ENCODE measurements at places on chromosomes 12 and 14.
A peak's percentile ranks its signal among the peaks of the same experiment; 100 is the strongest.

DNA sequence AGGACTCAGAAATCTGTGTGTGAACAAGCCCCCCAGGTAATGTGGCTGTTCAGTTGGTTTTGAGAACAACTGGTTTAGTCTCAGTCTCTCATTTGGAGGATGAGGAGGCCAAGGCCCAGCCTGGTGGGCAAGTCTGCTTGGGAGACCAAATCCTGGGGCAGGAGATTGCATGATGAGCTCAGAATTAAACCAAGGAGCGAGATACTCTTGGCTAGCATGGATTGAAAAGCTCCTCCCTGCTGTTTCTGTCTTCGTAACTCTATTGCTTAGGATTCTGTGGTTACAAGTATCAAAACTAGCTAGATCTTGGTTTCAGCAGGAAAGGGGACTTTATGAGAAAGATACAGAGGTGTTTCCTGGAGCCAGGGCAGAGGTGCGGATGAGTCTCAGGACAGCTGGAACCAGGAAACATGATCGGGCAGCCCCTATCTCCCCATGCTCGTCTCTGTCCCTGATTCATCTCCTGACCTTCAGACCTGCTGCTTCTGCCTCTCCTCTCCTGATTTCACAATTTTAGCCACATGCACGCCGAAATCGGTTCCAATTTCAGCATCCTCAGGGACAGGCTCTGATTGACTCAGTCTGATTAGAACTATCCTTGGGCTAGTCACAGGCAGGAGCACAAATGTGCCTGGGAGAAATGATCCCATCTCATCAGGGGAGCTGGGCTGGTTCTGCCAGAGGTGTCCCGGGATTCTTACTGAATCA is 40.2 kb upstream of the RIN3 start:
- DNase-seq: no peak

GRCh38 chr14:71361336-71361735 is 454.1 kb downstream of the PCNX1 start:
- no peak for DNase-seq

- DNase-seq: no peak
Observed at GRCh38 chr14:60645126-60645741, 4.0 kb downstream of the SIX1 start.

- DNase-seq: no peak
Observed at GRCh38 chr14:70897464-70897863, 9.8 kb upstream of the PCNX1 start.

GRCh38 chr14:106396999-106397398 is 870.6 kb downstream of the TMEM121 start:
- no peak for DNase-seq

DNA sequence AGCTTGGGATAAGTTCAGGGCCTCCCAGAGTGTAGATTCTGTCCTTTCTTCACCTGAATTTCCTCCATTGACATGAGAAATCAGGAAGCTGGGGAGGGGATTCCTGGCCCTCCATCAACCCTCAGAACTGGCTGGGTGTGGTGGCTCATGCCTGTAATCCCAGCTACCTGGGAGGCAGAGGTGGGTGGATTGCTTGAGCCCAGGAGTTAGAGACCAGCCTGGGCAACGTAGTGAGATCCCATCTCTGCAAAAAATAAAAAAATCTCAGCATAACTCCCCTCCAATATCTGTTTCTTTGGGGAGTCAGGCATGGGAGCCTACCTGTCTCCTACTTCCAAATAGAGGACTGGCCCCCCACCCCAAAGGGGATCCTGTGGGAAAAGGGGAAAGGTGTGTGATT is 59.8 kb upstream of the TBX3 start:
- no peak for DNase-seq

DNA sequence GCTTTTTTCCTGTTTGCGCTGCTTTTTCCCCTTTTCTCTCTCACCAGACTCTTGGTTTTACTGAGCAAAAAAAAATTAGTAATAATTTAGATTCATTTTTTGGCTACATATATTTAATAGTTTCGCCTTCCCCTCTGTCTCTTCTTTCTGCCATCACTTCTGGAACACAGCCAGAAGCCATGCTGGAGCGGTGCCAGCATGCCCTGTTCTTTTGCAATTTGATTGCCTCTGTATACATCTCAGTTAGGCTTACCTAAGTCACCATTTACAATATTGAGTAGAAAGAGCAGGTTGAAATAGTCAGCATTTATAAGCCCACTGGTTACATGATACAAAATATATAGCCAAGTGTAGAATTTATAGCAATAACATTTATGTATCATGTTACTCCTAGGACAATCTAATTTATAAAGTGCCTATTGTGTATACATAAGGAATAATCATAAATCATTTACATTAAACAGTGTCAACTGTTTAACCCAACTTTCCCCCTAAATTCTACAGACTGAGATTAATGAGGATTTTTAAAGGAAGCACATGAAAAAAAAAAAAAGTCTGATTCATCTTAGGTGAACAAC is 413.8 kb upstream of the SOX5 start:
- DNase-seq: no peak

DNA sequence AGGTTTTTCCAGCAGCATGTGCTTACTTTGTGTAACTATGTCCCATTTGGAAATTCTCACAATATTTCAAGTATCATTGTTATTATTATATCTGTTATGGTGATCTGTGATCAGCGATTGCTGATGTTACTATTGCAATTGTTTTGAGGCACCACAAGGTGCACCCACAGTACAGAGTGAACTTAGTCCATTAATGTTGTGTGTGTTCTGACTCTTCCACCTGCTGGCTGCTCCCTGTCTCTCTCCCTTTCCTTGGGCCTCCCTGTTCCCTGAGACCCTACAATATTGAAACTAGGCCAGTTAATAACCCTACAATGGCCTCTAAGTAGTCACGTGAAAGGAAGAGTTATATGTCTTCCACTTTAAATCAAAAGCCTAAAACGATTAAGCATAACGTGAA is 153.9 kb downstream of the PIK3C2G start:
- no peak for DNase-seq

- no peak for DNase-seq
Observed at GRCh38 chr14:99242816-99243721, 28.9 kb downstream of the BCL11B start.

DNA sequence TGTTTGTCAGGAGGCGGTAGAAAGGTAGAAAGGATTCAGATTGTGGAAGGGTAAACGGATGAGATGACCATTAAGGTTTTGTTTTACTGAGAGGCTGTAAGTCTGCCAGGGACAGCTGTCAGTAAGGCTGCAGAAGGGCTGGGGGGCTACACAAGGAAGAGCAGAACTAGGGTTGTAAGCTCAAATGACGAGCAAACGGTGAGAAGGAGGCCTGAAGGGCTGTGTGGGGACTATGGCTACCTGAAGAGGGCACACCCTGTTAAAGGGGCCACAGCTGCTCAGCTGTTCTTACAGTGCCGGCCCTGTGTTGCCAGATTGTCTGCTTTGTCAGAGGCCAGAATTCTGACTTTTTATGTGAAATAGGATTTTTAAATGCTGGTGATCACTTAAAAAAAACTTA is 19.1 kb downstream of the VASH1 start:
- peak; percentile 40 for DNase-seq

DNA sequence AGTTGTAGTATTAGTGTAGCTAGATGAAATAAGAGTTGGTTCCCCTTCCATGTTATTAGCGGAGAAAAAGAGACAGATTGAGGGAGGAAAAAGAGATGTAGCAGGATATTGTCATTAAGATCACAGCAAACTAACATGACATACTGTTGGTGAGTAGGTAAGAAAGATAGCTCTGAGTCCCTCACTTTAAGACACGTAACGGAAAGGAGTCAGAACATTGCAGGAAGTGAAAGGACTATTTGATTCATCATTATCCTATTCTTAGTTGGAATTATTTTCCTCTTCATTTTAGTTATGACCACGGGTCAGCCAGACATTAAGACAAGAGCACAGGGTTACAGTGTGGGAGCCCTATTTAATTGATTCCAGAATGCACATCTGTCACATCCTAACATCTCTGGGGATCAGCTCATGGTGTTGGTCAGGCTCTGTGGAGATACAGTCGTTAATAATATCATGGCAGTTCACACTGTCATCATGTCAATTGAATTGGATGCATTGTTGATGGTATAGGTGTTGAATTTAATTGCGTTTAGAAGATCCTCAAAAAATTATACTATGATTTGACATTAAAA is 55.0 kb downstream of the TMX1 start:
- DNase-seq: no peak

DNA sequence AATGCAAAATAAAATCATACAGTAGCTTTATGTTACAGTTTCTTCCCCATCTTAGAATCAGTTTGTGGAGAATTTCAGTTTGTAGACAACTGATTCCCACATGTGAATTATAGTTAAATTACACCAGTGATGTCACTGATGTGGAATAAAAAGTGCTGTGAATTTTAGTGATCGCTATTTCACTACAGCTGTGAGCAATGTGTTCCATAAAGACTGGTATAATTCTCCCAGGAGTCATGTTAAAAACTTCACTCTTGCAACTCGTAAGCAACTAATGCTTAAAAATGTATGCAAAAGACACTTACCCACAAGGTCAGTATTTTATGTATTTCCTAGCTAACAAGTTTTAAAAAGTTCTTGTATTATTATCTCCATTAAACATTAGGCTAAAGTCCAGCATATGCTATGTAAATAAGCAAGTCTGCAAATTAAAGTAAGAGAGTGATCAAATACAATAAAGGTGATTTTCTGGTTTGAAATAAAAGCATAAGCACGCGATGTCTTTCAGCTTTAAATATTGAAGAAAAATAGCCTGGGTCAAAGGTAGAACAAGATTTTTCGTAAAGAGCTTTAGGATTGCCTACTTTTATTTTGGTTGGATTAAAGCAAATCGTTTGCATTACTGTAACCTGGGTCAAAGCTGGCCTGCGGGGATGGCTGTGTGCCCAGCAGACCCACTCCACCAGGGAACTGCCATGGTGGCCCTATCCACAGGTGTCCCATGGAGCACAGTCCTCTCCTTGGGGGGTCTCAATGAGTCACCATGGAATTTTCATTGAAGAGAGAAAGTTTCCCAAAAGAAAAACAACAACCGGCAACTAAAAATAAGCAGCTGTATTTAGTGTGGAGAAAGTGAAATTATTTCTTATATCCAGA is 12.7 kb upstream of the LRIG3 start:
- no peak for DNase-seq

GRCh38 chr14:52094546-52095271 is 25.9 kb upstream of the NID2 start:
- no peak for DNase-seq

DNA sequence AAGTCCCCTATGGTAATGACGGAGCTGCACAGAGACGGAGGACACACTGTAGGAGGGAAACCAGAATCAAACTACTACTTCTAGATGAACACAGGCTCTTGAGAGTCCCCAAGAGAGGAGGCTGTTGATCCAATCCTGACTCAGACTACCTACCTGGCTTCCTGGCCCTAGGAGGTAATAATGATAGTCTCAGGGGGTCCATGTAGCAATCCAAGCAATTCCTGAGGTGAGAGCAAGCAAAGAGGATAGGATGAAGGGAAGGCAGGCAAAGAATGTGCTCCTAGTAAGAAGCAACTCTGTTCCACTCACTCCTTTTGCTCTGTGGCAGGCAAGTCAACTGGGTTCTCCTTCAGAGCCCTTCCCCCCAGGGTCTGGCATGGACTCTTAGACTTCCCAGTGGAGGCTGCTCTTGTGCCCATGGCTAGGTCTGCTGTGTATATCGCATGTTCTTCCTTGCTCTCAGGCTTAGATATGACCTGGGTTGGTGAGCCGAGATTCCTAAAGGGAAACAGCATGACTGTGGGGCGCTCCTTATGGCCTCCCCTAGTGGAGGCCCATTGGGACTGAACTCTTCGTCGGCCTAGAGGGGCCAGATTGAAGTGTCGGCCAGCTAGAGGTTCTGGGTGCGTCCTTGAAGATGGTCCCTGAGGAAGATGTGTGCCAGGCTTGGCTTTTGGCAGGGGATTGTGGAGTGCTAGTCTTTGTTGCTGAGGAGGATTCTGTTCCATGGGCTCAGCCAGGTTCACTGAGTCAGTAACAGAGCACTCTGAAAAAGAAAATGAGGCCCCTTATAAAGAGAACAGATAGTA is 2.1 kb downstream of the TINF2 start:
- no peak for DNase-seq

GRCh38 chr14:78498062-78498595 is 328.0 kb downstream of the NRXN3 start:
- no peak for DNase-seq

- peak; percentile 74 for DNase-seq
Observed at GRCh38 chr14:65941091-65941490, 528.6 kb downstream of the FUT8 start.

DNA sequence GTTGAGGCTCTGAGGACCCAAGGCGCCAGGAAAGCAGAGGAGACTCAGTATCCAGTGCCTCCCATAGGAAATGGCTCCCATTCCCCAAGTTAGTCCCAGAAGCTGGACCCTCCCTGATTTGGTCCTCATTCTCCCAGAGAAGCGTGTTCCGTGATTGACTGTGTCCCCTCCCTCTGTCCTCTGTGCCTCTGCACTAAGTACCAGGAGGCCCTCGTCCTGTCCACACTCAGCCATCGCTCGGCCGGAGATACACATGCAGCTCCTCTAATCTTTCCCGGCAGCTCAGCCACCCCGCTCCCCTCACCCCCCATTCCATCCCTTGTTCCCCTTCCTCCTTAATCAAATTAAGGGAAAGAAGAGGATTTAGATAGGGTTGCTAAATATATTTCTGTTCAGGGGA is 28.3 kb upstream of the ATP2A2 start:
- no peak for DNase-seq

DNA sequence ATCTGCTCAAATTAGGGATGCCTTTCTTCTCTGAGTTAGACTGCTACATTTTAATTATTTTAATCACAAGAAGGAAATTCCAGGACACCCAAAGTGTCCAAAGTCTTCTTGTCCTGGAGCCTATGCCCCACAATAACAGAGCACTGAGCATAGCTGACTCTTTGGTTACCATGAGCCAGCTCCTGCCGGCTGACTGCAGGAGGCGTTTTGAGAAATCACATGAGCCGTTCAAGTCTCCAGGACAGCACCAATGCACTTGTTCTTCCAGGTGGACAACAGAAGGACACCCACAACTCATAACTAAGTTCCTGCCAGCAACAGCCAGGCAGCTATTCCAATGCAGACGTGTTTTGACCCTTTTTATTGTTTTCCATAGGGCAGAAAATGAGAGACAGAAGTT is 46.0 kb upstream of the SRSF5 start:
- no peak for DNase-seq

GRCh38 chr12:2688381-2688931 is 106.3 kb upstream of the FKBP4 start:
- no peak for DNase-seq

GRCh38 chr14:75411214-75411540 is 16.6 kb upstream of the JDP2 start:
- no peak for DNase-seq

DNA sequence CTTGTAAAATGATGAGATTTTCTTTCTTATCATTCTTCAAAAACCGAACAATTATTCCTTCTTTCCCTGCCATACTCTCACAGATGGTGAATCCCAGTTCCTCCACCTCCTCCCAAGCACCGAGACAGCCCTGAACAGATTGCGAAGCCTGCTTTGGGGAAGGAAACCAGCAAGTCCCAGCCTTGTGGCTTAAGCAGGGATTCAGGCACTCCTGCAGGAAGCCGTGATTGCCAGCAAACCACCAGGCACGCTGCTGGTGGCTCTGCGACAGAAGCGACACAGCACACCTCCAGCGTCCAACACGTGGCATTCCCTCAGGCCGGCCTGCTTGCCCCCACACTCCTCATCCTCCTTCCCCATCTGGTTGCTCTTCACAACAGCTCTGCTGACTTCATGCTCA is 237.7 kb downstream of the GXYLT1 start:
- DNase-seq: peak; percentile 95

- no peak for DNase-seq
Observed at GRCh38 chr12:94299846-94300245, 151.5 kb downstream of the PLXNC1 start.

All from NCI-H524 (cell line).